T-cell (primary cell): ENCODE measurements at places on chromosomes 2 and 18.

DNA sequence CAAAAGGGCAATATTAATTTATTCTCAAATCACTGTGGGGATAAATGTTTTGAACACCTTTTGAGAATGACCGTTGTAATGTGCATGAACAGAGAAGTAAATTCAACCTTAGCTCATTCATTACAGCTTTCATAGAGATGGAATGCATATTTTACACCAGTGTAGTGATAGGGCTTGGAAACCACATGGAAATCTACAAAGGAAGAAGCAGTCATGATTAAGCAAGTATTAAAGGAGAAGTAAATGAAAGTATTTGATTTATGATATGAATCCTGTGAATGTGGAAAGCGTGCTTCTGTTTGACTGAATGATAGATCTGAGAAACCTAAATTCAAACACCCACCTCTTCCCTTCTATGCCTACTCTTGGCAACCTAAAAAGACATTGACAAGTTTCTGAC lies 64.7 kb downstream of the CDH7 start:
- DNase-seq: no peak

DNA sequence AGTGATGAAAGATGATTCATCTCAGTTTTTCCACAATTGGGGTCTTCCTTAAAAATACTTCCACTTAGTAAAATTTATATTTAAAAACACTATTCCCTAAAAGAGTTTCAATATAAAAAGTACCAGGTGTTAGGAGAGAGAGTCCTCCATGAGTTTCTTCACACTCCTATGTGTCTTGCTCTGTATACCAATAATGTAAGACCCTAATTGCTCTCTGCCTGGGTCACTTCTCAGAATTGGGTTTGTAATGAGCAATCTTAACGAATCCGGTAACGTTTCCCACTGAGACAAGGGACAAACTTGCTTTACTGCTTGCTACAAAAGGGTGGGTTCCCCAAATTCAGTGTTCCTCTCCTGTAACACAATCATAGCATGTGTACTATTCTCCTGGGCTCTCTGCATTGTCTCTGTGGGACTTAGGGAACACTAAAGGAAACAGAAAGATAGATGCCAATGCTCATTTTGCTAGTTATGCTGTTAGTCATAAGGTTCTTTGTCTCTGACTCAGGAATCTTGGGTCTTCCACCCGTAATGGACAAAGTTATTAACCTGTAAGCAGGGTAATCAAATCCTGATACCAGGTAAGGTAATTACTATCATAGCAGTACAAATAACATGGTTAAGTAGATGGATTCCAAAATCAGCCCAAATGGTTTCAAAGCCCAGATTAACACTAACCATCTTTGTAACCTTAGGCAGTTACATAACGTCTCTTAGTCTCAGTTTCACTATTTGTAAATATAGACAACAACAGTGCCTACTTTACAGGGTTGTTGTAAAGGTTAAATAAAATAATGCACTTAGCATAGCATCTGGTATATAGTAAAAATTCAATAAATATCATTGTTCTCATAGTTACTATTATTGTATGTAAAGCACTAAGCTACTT lies 46.3 kb downstream of the ITSN2 start:
- DNase-seq: no peak

GRCh38 chr2:133942398-133942797 lies 311.5 kb upstream of the MGAT5 start:
- DNase-seq: no peak

GRCh38 chr18:48140731-48141130 lies 210.3 kb upstream of the SMAD2 start:
- DNase-seq: no peak

GRCh38 chr2:11692966-11693521 lies 23.0 kb upstream of the NTSR2 start:
- peak; percentile 57 for DNase-seq

DNA sequence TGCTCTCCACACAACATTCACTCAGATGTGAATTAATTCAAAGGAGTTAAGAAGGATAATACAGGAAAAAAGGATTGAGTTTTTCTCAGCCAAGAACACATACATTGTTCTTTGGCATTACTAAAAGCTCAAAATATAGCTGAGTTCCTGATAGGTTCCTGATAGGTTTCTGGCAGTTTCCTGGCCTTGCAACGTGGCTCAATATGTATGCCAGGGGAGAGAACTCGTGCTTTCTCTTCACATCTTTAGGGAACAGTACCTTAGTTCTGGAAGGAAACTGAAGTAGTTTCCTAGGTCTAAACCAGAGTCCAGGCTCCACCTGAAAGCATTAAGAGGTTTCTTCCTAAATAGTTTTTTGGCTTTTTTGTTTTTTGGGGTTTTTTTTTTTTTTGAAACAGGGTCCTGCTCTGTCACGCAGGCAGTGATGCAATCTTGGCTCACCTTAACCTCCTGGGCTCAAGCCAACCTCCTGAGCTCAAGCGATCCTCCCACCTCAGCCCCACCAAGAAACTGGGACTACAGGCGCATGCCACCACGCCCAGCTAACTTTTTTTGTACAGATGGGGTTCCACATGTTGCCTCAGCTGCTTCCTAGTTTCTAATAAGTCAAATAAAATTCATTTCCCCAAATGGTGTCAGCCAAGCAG lies 42.8 kb downstream of the ESCO1 start:
- no peak for DNase-seq
